ENCODE measurements at places on chromosomes 6 and 20. TPM values are rescaled to one million over a fixed set of nuclear protein-coding genes. Genes with fewer than 3 reads are reported as not detected.

- DNase-seq, result no peak
These were observed 73.3 kb downstream of the HUS1B start for GRCh38 chr6:583635-584034.

GRCh38 chr6:119591235-119591634 lies 241.7 kb upstream of the MAN1A1 start:
- DNase-seq, result no peak

GRCh38 chr20:2952766-2953165 lies 79.5 kb downstream of the PTPRA start:
- no peak for DNase-seq

DNA sequence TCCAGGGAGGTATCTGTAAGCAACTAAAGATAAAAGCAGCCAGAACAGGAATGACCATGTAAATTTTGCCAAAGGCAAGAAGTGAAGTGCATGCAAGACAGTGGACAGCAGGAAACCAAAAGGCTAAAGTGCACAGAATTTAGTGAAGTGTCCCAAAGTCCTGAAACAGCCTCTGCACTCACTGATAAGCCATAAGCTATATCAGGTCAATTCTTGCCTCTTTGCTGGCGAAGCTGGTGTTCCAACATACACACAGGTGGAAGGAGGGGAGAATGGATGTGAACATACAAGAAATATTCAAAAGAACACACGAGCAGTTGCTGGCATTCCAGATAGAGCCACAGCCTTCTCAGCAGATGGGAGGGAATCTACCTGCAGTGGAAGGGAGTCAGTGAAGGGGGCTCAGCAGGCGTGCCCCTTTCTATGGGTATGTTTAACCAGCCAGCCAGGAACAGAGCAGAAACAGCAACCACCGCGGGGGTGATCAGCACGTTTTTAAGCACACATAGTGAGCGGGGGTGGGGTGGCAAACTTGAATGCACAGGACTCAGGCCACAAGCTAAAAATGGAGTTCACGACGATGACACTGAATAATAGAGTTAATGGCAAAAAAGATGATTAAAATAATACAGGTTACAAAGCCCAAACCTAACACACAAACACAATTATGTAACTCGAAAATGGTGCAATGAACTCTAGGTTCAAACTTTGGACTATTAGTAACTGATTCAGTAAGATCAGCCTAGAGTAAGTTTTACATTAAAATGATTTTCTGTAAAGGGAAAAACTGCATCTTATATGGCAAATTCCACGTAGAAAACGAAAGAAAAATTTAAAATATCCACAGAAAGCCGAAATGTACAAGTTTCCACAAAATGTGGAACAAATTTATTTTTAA lies 1.2 kb downstream of the ECI2 start:
- DNase-seq, result no peak

DNA sequence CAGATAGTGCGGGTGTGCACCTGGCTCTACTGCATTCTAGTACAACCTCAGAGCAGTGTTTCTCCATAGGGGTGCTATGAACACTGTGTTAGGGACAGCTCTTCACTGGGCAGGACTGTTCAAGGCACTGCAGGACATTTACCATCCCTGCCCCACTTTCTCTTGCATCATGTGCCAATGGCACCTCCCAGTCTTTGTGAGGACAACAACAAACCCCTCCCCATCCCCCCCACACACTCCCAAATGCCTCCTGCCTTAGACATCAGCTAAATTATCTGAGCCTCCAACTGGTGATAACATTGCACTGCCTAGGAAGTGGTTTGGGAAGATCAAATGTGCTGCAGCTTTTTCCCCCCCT lies 98.9 kb downstream of the FYN start:
- DNase-seq, result no peak

DNA sequence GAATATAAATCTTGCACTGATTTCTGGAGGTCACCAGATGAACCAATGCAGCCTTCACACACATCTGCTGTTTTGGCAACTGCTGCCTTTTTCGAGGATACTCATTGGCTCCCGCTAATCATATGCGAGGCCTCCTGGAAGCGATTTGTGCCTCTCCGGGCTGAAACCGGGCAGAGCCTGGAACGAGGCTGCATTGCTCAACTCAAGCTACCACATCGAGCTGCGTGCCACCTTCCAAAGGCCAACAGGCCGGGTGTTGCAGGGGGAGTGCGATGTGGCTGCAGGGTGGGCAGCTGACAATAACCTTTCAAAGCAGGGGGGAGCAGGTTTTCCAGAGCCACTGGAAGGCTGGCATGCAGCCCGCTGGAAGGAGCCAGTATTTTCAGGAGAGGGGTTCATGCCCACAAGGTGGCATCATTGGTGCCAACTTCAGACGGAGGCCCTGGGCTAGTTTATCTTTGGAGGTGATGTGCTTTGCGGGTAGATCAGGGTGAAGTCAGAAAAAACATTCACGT lies 122.6 kb upstream of the IFNGR1 start:
- no peak for DNase-seq

- no peak for DNase-seq
These were observed 216.9 kb downstream of the GMDS start for GRCh38 chr6:2028457-2029038.

GRCh38 chr6:100923481-100924165 lies 42.5 kb upstream of the ASCC3 start:
- DNase-seq, result no peak

- DNase-seq, result no peak
These were observed 437.3 kb downstream of the DHX35 start for GRCh38 chr20:39399463-39399862.

DNA sequence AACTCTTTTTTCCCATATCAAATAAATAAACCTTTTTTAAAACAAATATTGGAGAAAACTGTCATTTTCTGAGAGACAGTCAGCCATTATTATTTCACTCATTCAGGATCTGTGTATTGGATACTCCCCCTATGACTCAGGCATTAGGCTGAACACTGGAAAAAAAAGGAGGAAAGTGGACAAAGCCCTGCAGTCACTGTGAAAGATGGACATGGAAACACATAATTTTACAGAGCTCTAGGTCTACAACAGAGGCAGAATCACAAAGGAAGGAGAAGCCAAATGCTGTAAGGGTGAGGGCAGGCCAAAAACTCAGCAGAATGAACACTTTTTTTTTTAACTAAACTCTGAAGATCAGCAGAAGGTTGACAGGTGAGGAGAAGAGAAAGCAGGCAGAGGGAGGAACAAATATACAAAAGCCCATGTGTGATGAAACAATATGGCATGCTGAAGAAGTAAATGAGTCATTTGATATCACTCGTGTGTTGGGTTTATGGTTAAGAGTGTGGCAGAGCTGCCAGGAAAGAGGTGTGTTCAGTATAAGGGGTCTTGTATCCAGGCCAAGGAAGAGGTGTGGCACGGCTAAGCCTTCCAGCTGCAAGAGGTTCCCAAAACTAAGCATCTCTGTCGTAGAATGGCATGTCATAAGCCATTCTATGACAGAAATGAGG lies 39.1 kb downstream of the EPB41L2 start:
- DNase-seq, result no peak

GRCh38 chr6:501891-502601 lies 110.5 kb downstream of the IRF4 start:
- no peak for DNase-seq

GRCh38 chr6:5099537-5099936 lies 14.4 kb downstream of the PPP1R3G start:
- DNase-seq, result no peak

- no peak for DNase-seq
These were observed 224.7 kb downstream of the PLCB1 start for GRCh38 chr20:8356806-8357205.

DNA sequence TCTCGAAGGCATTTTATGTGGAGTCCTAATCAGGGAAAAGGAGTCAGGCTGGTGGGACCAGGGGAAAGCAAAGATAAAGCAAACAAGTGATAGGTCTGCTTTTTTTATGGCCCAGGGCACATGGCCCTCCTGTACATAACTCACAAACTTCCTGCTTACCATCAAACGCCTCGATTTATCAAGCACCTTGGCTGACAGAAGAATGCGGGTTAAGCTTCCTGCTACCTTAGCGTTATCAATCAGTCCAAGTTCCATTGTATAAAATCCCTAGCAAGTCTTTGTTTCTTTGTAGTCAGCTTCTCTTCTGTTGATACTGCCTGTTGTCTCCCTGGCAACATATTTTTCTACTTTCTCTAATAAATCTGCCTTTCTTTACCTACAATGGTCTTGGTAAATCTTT lies 4.1 kb upstream of the TRIM27 start:
- DNase-seq, result no peak

GRCh38 chr6:72283571-72283970 lies 338.3 kb upstream of the KCNQ5 start:
- no peak for DNase-seq

GRCh38 chr6:41404182-41404845 lies 68.9 kb downstream of the NCR2 start:
- DNase-seq, result no peak

DNA sequence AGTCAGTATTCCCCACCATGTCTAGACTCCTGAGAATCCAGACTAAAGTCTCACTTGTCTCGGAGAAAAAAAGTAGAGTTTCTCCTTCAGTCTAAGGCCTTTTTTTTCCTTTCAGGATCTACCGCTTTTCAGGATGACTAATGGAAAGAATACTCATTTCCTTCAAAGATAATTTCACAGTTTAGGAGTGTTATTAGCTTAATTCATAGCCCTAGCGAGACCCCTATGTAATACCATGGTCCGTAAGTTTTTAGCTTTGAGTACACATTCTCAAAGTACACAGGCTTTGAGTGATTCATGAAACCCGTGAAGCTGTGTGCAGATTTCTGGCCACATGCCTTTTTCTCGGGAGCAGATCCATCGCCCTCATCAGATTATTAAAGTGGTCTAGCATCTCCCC lies 133.1 kb downstream of the SOX4 start:
- DNase-seq, result no peak

DNA sequence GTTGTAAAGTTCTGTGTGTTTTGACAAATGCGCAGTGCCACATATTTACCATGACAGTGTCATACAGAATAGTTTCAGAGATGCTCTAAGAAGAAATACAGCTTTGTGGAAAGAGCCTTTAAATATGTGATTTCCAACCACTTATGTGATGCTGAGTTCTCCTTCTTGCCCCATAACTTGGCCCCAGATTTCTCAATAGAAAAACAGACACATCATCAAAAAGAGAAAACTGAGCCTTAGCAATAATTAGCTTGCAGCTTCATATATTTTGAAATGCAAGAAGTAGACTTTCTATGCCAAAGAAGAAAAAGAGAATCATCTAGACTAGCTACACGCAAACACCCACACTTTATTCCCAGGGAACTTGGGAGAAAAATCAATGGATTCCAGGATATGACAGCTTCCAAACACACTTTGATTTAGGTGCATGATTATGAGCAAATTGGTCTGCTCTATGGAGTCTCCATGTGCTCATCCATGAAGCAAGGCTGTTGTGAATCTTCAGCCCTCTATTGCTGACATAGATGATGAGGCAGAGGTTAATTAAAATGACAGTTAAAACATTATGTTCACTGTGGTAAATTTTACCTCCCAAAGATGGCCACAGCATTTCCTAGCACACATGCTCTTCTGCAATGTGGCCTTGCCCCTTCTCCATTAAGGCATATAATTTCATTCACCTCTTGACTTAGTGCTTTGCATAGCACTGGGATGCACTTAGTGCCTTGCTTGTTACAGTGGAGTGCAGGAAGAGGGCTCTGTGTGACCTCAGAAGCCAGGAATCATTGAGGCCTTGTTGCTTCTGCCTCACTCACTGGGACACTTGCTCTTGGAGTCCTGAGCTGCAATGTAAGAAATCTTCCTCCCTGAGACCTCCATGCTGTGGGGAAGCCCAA lies 174.6 kb downstream of the SYNDIG1 start:
- no peak for DNase-seq

GRCh38 chr20:45971425-45971674 lies 653 bp downstream of the ZNF335 start:
- no peak for DNase-seq

DNA sequence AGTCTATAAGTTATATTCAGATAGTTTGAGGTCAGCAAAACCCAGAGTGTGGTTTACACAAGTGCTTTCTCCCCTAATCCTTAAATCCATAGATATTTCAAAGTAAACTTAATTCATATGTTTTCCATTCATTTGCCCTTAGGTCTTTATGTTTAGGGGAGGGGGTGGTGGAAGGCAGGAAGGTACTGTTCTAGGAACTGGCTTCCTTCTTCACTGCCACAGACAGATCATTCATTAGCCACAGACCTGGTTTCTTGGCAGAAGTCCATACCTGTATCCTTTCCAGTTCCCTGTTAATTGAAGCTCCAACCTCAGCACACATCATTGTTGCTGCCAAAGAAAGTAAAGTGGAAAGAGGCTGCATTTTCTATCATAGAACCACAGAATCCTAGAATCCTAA lies 123.0 kb downstream of the AIG1 start:
- DNase-seq, result no peak

DNA sequence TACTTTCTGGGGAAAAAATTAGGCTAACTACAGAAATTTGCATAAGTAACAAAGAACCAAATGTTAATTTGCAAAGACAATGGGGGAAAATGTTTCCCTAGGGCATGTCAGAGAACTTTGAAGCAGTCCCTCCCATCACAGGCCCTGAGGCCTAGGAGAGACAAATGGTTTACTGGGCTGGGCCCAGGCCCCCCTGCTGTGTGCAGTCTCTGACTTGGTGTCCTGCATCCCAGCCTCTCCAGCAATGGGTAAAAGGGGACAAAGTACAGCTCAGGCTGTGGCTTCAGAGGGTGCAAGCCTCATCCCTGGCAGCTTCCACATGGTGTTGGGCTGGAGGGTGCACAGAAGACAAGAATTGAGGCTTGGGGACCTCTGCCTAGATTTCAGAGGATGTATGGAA lies 788.4 kb downstream of the FRK start:
- no peak for DNase-seq

GRCh38 chr6:25297039-25297441 lies 17.9 kb downstream of the CARMIL1 start:
- no peak for DNase-seq

GRCh38 chr20:58665606-58666005 lies 14.5 kb downstream of the STX16 start:
- no peak for DNase-seq

GRCh38 chr6:148502083-148502772 lies 159.6 kb downstream of the SASH1 start:
- no peak for DNase-seq

- no peak for DNase-seq
These were observed 18.5 kb upstream of the DCBLD1 start for GRCh38 chr6:117463762-117464665.

GRCh38 chr20:12924126-12924525 lies 84.6 kb upstream of the SPTLC3 start:
- DNase-seq, result no peak

The SLC35F1 gene
- total RNA-seq, result 2.7 TPM

The RREB1 gene
- 48.1 TPM for total RNA-seq

The HSPA1L gene
- 2.7 TPM for total RNA-seq

The SLC13A3 gene
- 1.2 TPM for total RNA-seq

The AVP gene
- not detected for total RNA-seq

The NDUFAF5 gene
- total RNA-seq, result 19.5 TPM

The FAM83C gene
- not detected for total RNA-seq

The HDGFL1 gene
- not detected for total RNA-seq

The SYNCRIP gene
- 63.6 TPM for total RNA-seq

The SLC17A3 gene
- total RNA-seq, result not detected

The AFG1L gene
- total RNA-seq, result 2.8 TPM

The MEP1A gene
- not detected for total RNA-seq

The ZSCAN31 gene
- total RNA-seq, result 12.4 TPM

The VEGFA gene
- total RNA-seq, result 656 TPM
